ENCODE measurements at places on chromosomes 4 and X.
A peak's percentile ranks its signal among the peaks of the same experiment; 100 is the strongest.

DNA sequence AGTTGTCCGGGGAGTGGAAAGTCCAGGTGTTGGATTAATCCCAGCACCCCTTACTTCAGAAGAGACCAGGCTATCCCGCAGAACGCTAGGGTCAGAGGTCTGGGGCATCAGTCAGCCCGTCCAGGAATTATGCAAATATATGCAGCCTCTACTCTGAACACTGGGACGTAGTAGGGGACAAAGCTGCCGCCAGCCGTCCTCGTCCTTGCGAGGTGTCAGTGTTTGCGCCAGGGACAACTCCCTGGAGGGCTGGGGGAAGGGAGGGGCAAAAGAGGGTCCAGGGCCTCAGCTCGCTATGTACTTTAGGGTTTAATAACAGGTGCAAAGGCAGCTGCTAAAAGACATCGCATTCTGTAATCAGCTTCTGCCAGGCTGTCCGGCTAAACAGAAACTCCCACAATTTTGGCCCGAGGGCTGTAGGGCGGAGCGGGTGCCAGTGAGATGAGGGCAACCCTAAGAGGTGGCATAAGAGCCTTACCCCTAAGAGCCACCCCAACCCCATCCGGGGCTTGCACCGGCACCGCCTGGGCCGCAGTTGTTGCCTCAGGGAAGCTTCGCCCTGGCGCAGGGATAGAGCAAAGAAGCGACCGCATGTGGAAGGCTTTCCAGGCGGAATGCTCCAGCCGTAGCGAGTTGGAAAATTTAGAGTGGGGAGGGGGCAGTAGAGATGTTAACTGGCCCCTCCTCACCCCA is 8.4 kb downstream of the HAND2 start:
- no peak for DNase-seq

DNA sequence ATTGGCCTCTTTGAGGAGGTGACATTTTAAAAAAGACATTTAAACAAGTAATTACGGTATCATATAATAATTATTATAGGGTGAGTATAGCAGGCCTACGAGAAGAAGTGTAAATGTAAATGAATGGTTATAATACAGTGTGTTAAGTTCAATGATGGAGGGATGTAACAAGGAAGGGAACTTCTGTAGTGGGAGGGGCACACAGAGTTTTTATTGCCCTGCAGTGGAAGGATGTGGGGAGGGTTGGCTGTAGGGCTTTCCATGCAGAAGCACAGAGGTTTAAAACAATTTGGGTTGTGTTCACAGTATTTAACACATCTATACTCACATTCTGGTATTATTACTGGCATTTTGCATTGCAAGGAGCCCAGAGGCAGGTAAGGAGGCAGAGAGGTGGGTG is 41.1 kb downstream of the AFF1 start:
- no peak for DNase-seq

- DNase-seq: no peak
Observed at GRCh38 chr4:182873289-182873688, 43.9 kb downstream of the DCTD start.

GRCh38 chr4:28351826-28352225 is 1491.2 kb downstream of the STIM2 start:
- no peak for DNase-seq

- no peak for DNase-seq
Observed at GRCh38 chr4:12519426-12519825, 964.7 kb downstream of the RAB28 start.

- DNase-seq: no peak
Observed at GRCh38 chr4:152586668-152587067, 50.8 kb upstream of the FBXW7 start.

DNA sequence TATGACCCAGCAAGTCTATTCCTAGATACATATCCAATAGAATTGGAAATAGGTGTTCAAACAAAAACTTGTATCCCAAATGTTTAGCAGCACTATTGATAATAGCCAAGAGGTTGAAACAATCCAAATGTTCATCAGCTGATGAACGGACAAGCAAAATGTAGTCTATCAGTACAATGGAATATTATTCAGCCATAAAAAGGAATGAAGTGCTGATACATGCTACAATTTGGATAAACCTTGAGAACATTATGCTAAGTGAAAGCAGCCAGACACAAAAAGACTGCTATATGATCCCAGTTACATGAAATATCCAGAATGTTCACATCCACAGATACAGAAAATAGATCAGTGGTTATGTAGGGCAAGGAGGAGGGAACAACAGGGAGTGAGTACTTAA is 50.1 kb downstream of the PLAC1 start:
- no peak for DNase-seq

DNA sequence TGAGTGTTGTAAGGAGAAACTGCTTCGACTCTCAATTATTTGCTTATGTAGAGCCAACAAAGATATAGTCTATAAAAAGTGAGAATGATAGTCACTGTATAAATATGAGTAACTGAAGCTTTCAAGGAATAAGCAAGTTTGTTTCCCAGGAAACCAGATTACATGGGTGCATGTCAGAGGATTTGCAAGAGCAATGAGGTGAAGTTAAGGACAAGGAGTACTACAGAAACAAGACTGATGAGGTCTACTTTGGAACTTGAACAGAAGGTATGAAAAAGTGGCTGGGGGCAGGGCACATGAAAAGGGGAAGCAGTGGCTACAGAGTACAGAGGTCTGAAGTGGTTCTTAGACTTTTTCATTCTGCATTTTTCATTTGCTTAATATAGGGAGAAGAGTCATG is 321.0 kb upstream of the CXXC4 start:
- no peak for DNase-seq

- peak; percentile 95 for DNase-seq
Observed at GRCh38 chr4:23728393-23728792, 161.5 kb downstream of the PPARGC1A start.
